ENCODE measurements at places on chromosomes 12 and 14.

GRCh38 chr14:64906022-64906421, 8.2 kb upstream of the CHURC1 start:
- no peak for DNase-seq

DNA sequence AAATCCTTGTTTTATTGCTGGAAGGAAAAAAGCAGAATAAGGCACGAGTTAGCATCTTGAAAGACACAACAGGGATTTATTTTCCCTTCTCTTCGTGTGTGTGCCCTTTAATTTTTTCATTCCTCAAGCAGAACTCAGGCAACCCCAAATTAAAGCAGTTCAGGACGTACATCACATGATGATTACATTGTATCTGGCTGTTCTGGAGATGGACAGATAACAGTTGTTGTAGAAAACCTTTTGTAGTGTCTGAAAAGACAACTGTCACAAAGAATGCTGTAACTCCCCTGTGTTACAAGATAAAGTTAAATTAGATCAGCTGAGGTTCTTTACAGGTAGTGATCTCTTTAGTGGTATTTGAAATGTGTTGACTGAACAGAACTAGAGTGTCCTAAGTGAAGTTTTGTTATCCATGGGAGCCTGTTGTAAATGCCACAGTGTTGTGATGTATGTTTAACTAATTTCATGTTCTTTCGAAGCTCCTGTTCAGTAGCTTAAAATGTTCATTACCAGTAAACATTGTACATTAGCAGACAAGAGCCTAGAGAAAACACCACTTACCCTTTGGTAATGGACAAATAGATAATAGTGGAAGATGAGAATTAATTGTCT, 58.5 kb downstream of the TMTC2 start:
- DNase-seq, result no peak

DNA sequence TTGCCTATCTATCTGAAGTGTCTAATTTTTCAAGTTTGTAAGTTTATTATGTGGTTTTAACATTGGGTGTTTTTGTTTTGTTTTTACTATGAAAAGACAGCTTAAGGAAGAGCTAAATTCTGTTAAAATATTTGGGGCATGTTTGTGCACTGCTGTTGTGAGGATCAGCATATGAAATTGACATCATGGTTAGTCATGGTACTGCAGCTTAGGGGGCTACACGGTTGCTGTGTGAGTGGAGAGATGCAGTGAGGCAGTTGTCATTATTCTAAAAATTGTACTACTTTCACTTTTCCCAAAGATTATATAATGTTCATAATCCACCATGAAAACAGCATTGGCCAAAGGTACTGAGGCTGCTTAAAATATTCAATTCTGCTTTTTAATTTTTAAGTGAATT, 49.0 kb downstream of the ZC3H14 start:
- DNase-seq, result no peak

DNA sequence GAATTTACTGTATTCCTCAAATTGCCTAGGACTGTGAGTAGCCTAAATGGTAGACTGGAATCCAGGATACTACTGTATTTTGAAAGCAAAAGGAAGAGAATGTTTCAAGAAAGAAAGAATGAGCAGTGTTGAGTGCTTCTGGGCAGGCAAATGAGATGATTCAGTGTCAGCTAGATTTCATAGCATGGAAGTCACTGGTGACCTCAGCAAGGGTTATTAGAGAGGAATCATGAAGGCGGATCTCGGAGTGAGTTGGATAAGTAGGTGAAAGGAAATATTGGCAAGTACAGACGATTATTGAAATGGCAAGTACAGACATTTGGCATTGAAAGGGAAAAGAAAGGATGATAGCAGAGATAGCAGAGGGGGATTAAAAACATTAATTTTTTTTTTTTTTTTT, 27.1 kb downstream of the VRK1 start:
- DNase-seq, result no peak

DNA sequence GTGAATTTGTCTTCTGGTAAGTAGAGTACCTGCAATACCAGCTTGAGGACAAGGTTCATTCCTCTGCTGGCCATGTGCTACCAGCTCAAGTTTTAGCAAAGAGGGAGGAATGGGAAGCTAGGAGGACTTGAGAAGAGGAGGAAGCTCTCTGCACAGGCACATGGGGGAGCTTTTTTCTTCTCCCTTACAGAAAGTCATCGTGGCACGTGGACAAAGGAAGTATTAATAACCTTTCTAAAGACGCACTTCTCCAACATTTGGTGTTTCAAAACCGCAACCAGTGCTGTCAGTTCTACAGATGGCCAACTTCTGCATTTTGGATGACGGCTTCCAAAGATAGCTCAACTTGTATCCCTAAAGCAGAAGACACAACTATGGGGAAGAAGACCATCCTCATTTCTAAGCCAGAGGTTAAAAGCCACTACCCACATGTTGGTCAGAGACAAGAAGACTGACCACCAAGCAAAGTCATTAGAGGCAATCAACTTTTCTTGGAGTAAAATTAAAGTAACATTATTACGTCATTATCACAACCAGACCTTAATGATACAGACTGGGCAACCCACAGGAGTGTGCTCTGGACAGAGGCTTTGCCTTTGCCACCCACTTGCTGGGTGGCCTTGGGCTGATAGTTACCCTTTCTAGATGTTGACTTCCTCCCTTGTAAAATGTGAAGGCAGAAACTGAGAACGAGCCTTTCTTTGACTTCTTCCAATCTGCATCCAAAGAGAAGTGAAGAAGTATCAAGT, 12.3 kb upstream of the TMED10 start:
- DNase-seq, result peak; percentile 46

DNA sequence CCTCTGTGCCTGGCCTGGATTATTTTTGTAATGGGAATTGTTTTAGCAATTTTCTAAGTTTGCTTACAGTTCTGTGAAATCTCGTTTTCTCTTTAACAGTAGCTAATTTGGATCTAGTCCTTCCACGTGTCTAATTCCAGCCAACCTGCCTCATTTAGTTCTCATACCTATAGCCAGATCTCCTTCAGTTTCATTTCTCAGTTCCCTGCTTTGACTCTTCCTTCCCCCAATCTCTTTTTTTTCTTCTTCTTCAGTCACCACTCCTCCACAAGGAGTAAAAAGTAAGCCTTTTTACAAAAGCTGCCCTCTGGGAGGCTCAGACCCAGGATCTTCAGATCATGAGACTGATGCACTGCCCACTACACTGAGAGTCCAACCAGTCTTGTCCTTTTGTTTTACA, 1.4 kb downstream of the THTPA start:
- DNase-seq, result no peak

All from memory B cell (primary cell).